ENCODE measurements at places on chromosomes 11 and 22.

DNA sequence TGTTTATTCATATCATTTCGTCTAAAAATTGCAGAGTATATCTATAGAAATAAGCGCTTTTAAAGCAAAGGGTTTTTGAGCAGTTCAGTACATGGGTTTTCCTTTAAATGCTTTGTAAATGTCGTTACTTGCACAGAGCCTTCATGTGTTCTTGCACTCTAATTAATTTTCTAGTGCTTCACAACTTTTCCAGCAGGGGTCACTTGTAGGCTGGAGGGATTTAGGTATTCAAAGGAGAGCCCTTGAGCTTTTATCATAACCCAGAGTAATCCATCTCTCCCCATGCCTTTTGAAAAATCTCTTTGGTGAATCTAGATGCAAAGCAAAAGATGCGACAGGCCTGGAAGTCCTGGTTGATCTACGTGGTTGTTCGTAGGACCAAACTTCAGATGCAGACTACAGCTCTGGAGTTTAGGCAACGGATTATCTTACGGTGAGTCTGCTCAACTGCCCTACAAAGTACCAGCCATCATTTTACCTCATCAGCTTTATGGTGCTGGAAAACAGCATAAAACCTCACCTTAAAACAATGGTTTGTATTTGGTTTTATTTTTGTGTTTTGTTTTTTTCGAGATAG lies 60.4 kb downstream of the SFI1 start:
- DNase-seq: no peak

GRCh38 chr11:1998290-1998689 lies 648 bp upstream of the H19 start:
- no peak for DNase-seq

DNA sequence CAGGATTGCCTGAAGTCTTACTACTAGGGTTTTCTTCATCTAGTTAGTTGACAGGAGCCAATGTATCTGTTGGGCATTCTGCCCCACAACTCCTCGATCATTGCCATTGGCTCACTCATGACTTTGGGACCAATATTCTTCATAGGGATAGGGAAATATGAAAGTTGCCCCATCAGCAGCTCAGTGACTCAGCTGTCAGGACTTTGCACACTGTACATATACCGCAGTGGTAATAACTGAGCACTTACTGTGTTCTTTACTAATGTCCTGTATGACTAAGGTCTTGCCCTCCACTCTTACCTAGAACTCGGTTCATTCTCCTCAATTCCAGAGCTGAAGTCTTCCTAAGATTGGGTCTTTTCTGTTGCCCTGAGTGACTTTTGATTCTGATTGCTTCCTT lies 46.8 kb upstream of the PGR start:
- no peak for DNase-seq

GRCh38 chr11:74322667-74323066 lies 11.2 kb upstream of the P4HA3 start:
- no peak for DNase-seq

GRCh38 chr11:19961225-19961624 lies 199.1 kb downstream of the DBX1 start:
- no peak for DNase-seq

GRCh38 chr22:44459041-44459440 lies 39.0 kb downstream of the RTL6 start:
- no peak for DNase-seq

GRCh38 chr11:61873588-61874376 lies 17.6 kb downstream of the FADS3 start:
- no peak for DNase-seq

DNA sequence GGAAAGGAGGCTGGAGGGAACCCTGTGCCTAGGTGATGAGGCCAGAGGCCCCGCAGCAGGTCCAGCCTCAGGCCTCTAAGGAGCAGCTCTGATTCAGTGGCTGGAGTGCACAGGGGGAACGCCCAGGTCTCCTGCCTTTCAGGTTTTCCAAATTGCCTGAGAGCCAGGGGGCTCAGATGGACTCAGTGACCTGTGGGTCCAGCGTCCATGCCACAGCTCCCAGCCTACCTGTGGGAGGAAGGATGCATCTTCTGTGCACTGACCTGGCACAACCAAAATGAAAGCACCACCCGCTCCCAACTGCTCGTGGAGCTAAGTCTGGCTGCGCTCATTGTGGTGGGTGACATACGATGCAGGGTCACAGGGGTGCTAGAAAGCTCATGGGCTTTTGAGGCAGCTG lies 82.8 kb downstream of the FEZ1 start:
- no peak for DNase-seq

DNA sequence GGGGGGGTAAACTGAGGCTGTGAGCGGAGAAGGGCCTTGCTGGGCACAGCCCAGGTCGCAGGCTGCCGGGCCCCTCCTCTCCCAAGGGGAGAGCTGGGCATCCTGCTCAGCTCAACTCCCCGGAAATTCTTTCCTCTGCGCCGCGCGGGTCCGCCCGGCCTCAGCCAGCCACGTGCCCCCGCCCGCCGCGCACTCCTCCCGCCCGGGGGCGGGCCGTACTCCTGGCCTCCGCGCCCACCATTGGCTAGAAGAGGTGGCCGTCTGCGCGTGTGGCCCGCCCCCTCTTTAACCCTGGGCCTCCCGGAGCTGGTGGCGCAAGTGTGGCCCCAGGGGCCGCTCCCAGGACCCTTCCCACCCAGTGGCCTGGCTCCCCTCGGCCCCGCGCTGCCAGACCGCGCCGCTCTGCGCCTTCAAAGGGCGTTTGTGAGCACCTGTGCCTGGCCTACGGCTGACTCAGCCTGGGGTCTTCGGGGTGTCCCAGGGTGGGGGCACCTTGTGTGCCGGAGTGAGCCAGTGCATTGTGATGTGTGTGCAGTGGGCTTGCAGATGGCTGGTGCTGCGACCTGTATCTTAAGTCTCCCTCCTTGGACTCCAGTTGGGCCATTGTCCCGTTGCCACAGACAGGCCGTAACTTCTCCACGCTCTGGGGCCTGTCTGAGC lies 2.0 kb downstream of the MRGPRF start:
- peak; percentile 9 for DNase-seq

- no peak for DNase-seq
Measured at GRCh38 chr11:64619811-64620380, 28.9 kb downstream of the SLC22A12 start.

GRCh38 chr11:63536669-63537292 lies at the start of gene PLAAT4:
TSS of gene PLAAT4 (plus strand) at chr11:63536808. CDS start at chr11:63536869, 61 bp downstream.
- peak; percentile 74 for DNase-seq

- DNase-seq: no peak
Measured at GRCh38 chr22:44319685-44320084, 6.9 kb upstream of the SHISAL1 start.

- DNase-seq: no peak
Measured at GRCh38 chr11:46038529-46038928, 82.7 kb downstream of the PHF21A start.

DNA sequence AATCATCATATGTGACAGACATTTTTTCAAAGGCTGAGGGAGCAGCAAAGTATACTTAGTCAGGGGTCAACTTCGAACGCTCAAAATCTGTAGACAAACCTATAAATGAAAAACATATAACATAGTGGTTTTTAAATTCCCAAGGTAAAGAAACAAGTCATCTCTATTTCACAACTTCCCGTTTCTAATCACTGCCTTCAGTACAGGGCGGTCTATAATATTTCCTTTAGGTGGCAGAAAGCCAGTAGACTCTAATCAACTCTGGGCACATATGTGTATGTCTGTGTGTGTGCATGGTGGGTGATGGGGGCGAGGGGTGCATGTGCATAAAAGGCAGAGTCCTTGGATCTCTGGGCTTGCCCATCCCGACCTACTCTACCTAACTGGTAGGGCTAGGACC lies 55.0 kb upstream of the ARFGAP3 start:
- no peak for DNase-seq

DNA sequence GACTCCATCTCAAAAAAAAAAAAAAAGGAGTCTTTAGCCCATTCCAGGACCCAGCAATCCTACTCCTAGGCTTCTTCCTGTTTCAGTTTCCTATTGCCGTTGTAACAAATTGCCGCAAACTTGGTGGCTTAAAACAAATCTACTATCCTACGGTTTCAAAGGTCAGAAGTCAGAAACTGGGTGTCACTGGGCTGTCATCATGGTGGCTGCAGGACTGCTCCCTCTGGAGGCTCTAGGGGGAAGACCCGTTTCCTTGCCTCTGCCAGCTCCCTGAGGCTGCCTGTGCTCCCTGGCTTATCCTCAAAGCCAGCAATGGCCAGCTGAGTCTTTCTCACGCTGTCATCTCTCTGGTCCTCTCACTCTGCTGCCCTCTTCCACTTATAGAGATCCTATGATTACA lies 8.7 kb upstream of the DAGLA start:
- DNase-seq: peak; percentile 39

- no peak for DNase-seq
Measured at GRCh38 chr11:78828676-78829075, 254.0 kb upstream of the NARS2 start.

DNA sequence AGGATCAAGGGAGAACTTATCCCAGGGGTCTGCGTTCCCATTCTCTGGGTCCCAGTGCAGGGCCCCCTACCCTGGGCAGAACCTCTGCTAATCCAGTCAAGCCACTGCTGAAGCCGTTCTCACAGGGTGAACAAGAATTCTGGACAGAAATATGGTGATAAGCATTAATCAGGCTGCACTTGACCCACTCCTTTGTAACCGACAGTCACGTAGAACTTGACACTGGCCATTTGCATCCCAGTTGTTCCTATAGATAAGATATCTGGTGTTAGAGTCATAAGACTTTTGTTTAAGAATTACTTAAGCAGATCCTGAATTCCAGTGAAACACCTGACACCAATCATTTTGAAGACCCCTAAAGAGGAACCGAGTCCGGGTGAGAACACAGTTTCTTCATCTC lies 107.5 kb upstream of the THY1 start:
- no peak for DNase-seq

- DNase-seq: no peak
Measured at GRCh38 chr11:14218728-14219127, 140.3 kb downstream of the RRAS2 start.

- no peak for DNase-seq
Measured at GRCh38 chr11:92819830-92820229, 149.6 kb upstream of the MTNR1B start.

DNA sequence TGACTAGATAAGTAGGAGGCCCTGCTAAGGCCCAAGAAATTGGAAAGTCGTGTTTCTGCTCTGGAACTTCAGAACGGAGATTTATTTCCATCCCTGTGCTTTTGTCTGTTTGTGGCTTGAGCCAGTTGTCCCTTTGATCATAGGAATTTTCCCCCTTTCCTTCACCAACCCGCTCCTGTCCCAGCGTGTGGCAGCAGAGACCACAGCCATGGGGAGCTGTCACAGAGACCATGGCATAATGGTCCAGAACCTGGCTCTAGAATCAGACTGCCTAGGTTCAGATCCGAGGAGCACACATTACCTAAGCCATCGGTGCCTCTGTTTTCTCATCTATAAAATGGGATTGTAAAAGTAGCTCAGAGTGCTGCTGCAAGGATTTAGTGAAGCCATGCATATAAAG lies 128.1 kb downstream of the GALNT18 start:
- DNase-seq: no peak

- DNase-seq: peak; percentile 61
Measured at GRCh38 chr11:33857933-33858371, 33.9 kb downstream of the LMO2 start.

DNA sequence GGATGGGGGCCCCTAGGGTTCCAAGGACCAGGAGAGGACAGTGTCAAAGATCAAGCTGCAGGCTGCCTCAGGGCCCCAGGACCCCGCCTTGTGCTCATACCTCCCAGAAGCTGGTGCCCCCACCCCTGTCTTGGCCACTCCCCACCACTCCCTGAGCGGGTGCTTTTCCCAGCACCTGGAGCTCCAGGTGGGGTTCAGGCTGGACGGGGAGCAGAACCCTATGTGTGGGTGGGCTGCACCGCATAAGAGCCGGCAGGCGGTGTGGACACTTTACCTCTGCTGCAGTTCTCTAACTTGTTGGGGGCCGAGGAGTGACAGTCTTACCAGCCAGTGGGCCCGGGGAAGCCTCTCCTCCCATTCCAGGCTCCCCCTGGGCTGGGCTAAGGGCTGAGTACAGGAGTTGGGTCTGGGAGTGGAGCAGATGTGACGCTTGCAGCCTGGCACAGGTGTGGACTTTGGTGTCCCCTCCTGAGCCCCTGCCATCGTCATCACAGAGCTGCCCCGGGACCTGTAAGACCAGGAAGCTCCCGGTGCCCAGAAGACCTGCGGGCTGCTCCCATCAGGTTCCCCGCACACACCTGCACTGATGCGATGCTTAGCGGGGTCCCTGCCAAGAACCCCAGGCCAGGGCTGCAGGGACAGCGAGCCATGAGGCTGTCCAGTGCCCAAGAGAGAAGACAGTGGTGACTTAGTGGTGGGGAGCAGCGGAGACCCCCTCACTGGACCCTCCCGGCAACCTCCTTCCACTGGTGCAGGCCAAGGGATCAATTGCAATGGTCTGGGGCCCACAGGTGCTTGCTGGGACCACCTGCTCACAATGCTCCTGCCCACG lies 674.5 kb downstream of the BRD1 start:
- DNase-seq: no peak

DNA sequence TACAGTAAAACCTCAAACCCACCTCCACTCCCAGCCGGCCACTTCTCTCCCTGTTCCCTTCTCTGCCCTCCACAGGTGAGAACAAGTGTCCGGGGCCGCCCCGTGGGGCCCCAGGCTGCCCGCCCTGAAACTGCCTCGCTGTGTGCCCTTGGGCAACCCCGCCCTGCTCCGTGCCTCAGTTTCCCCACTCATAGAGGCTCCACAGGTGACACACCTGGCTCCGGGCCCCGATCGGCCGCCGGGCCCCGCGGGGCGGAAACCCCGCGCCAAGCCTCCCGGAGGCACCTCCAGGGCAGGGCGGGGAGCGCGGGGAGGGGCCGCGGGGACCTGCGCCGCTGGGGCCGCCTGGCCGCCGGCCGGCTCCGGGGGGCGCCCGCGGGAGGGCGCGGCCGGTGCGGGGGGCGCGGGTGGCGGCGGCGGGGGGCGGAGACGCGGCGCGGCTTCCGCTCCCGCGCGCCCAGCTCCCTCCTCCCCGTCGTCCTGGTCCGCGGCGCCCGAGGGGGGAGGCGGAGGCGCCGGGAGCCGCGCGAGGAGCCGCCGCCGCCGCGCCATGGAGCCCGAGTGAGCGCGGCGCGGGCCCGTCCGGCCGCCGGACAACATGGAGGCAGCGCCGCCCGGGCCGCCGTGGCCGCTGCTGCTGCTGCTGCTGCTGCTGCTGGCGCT lies at the start of gene LRP5:
Gene LRP5 (plus strand): TSS at position 475 of the 663 bp plus-strand sequence. CDS start 124 bp downstream, at position 599.
- DNase-seq: no peak

DNA sequence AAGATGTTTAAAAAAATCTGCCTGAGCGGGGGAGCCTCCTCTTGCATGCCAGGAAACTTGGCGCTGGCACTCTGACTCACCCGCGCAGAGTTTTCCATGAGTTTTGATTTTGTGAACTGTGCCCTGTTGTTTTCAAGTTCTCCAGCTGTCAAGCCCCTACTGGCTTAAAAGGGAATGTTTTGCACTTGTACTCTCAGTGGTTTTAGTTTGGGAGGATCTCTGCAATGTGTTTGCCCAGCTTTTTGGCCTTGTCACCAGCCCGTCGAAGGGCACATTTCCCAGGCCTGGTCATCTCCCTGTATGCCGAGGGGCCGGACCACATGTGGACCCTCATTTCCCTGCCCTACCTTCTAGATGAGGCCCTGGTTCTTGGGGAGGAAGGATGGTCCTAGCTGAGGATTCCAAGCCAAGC lies 12.2 kb downstream of the MRGPRF start:
- no peak for DNase-seq

DNA sequence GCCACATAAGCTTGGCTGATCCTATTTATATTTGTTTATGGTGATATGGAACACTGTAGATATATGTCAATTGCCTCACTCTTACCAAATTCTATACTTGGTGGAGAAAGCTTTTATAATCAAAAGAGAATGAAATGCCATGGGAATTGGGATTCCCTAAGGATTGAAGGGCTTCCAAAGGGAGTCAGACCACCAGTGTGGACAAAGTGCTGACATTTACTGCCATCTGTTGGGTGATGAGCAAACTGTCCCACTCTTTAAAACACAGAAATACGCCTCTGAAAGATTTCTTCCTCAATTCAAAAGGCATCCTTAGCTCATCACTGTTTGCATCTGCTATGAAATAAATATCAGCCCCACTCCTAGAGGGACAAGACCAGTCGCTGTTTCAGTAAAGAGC lies 7.1 kb downstream of the SLC1A2 start:
- DNase-seq: no peak

All from CD4-positive, alpha-beta T cell treated with Interleukin-4 for 1 hour (primary cell).